ENCODE measurements at places on chromosomes 11 and 22.

DNA sequence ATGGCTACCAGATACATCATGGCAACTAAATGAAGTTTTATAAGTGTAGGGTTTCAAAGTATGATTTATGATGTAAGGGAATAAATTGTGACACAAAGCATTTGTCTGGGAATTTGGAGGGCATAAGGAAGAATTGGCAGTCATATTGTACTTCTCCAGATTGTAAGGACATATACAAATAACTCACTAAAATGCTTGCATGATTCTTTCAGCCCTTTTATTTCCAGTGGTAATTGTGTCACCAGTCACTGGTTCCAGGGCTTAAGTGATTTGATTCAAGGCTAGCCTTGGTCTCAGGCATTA is 299.4 kb upstream of the ANO5 start:
- no peak for ATAC-seq

GRCh38 chr22:50665738-50666137 is 6.9 kb upstream of the SHANK3 start:
- ATAC-seq, result no peak

- peak; percentile 91 for ATAC-seq
Observed at GRCh38 chr11:12556788-12557384, 117.3 kb upstream of the TEAD1 start.

DNA sequence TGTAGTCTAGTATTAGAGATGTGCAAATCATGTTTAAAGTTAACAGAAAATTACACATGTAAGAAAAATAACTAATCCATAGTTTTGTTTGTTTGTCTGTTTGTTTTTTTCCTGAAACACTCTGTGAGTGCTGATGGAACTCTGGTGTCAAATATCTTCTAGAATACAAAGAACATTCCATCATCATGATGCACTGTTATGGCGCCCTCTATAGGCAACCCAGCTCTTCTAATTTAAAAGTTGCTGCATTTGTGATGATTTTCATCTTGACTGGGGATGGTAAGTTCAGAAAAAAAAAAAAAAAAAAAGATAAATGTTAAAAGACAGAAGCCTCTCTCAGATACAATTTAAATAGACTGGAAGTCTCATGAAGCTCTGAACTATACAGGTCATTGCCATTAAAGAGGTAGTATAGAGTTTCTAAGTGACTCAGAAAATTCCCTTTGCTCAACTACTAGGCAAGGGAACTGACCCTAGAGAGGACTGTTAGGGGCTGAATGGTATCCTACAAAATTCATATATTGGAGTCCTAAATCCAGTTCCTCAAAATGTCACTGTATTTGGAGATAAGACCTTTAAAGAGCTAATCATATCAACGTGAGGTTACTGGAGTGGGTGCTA is 597.2 kb upstream of the ANO3 start:
- no peak for ATAC-seq

GRCh38 chr11:45486461-45486860 is 179.0 kb downstream of the CHST1 start:
- no peak for ATAC-seq

GRCh38 chr22:44888491-44889254 is 121.1 kb downstream of the PHF21B start:
- ATAC-seq, result peak; percentile 57

DNA sequence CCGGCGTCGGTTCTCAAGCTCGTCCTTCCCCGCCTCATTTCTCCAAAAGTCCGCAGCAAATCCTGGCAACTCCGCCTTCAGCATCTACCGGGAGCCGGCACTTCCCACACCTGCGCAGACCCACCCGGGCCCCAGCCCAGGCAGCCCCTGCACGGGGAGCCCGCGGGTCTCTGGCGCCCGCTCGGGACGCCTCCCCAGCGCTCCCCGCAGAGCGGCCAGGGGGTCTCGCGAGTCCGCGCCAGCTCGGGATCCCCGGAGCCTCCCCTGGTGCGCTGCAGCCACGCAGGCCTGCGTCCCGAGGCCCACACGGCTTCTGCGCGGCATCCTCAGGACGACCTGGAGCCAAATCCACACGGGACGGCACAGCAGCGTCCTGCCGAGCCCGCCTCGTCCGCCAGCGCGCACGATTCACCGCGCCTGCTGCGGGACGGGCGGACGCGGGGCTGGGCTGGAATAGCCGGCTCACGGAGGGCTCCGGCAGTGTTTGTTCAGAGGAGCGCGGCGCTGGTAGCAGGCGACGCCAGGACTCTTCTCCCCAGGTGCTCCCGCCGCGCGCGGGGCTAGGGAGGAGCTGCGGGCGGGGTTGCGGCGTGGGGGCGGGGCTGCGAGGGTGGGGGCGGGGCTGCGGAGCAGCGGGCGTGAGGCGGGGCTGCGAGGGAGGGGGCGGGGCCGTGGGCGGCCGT is 816 bp upstream of the PHRF1 start:
- ATAC-seq, result peak; percentile 46

GRCh38 chr11:132838627-132839026 is 693.7 kb downstream of the OPCML start:
- peak; percentile 55 for ATAC-seq

DNA sequence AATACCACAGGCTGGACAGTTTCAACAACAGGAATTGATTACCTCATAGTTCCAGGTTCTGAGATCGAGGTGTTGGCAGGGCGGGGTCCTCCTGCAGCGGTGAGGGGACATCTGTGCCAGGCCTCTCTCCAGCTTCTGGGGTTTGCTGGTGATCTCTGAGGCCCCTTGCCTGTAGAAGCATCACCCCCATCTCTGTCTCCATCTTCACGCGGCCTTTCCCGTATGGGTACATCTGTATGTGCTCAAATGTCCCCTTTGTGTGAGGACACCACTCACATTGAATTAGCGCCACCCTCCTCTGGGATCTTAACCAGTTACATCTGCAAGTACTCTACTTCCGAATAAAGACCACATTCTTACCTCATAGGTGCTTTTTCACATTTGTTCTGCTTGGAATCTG is 1029.9 kb downstream of the BRD1 start:
- ATAC-seq, result no peak

DNA sequence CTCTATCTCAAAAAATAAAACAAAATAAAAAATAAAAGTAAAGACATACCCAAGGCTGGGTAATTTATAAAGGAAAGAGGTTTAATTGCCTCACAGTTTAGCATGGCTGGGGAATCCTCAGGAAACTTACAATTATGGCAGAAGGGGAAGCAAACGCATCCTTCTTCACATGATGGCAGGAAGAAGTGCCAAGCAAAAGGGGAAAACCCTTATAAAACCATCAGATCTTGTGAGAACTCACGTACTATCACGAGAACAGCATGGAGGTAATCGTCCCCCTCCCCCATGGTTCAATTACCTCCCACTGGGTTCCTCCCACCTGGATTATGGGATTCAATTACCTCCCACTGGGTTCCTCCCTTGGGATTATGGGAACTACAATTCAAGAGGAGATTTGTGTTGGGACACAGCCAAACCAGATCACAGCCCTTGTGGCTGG is 8.3 kb upstream of the SSTR3 start:
- no peak for ATAC-seq
